ENCODE measurements at places on chromosomes 5 and 9. TPM values are rescaled to one million over a fixed set of nuclear protein-coding genes. Genes with fewer than 3 reads are reported as not detected.

RLN2 gene
- not detected for total RNA-seq

CHSY3 gene
- 4.0 TPM for total RNA-seq

PCDHB8 gene
- total RNA-seq: 4.5 TPM

RFESD gene
- 3.9 TPM for total RNA-seq

PLPP7 gene
- total RNA-seq: 8.6 TPM

BTNL3 gene
- total RNA-seq: not detected

TGFBI gene
- total RNA-seq: 232 TPM

MARVELD2 gene
- 3.6 TPM for total RNA-seq

NDFIP1 gene
- total RNA-seq: 86.5 TPM

CYLC2 gene
- not detected for total RNA-seq

FBXW2 gene
- 65.5 TPM for total RNA-seq

PCDHGC3 gene
- total RNA-seq: 71.4 TPM

ORM2 gene
- total RNA-seq: not detected

FCN2 gene
- not detected for total RNA-seq

SHOC1 gene
- not detected for total RNA-seq

REEP5 gene
- total RNA-seq: 73.6 TPM

SLC28A3 gene
- total RNA-seq: 0.27 TPM

SLCO6A1 gene
- not detected for total RNA-seq

NEK6 gene
- total RNA-seq: 103 TPM

GPR151 gene
- total RNA-seq: not detected

ZNG1C gene
- 28.1 TPM for total RNA-seq

SH3GL2 gene
- total RNA-seq: 1.1 TPM

NDUFS4 gene
- total RNA-seq: 75.4 TPM

Data from sciatic nerve (tissue), 2 donors.